T-helper 17 cell (primary cell): ENCODE measurements at places on chromosomes 5 and 9. TPM values are rescaled to one million over a fixed set of nuclear protein-coding genes. Genes with fewer than 3 reads are reported as not detected.

- H3K36me3 ChIP-seq = no peaks in the 10 kb centered on the region
- no peak for DNase-seq
- peaks cover 29% of the 10 kb centered on the region for H3K27me3 ChIP-seq
- no peak overlapping the region for H3K4me3 ChIP-seq
- peaks cover 6% of the 10 kb centered on the region for H3K4me1 ChIP-seq
- H3K27ac ChIP-seq = no peak overlapping the region
These were observed 617.2 kb downstream of the PDE4D start for GRCh38 chr5:59276325-59276675.

DNA sequence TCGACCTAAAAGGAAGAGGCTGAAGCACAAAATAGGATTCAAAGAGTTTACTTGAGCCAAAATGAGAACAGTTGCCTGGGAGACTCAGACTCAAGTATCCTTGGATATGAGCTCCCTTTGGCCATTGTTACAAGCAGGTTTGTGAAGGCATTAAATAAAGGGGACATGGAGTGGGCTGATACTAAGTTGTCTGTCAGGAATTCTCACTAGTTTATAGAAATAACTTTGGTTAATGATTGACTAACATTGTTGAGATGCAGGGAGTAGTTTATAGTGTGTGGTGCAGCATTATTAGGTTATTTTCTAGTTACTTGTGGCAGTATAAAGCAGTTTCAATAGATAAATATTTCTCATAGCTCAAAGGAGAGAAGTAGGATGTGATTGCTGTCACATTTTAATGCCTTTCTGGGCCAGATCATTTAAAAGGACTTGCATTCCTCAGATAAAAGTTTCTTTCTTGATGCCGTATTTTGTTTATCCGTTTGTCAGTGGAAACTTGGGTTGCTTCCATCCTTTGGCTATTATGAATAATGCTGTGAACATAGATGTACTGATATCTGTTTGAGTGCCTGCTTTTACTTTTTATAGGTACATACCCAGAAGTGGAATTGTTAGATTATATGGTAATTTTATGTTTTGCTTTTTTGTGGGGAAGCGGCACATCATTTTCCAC, 9.1 kb downstream of the AP3S1 start:
- no peak for DNase-seq
- H3K27ac ChIP-seq = no peak overlapping the region
- H3K4me3 ChIP-seq = no peak overlapping the region
- peaks cover 24% of the 10 kb centered on the region for H3K4me1 ChIP-seq
- H3K36me3 ChIP-seq = no peaks in the 10 kb centered on the region

- peaks cover 2% of the 10 kb centered on the region for H3K36me3 ChIP-seq
- H3K4me1 ChIP-seq = no peaks in the 10 kb centered on the region
- no peak overlapping the region for H3K4me3 ChIP-seq
- no peak for DNase-seq
- no peak overlapping the region for H3K27ac ChIP-seq
These were observed 100.3 kb downstream of the NSG2 start for GRCh38 chr5:174145821-174146220.

The CAVIN4 gene
- total RNA-seq = 0.13 TPM

The SIT1 gene
- 48.9 TPM for total RNA-seq

The CDH6 gene
- total RNA-seq = not detected

DNA sequence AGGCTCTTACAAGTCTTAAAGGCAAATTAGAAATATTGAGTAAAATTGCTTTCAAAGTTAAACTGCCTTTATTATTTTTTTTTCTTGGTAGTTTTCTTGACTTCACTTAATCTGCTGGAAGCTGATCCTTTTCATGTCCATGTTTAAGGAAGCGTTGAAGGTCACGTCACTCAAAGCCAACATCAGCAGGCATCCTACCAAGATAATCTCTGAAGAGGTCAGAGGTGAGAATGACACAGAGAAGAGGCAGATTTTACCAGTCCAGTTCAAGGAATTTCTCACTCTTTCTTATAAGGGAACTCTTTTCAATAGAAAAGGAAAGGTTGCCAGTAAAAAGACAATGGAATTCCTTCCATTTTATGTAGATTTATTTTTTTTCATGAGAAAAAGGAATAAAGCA, 259.8 kb downstream of the ANXA1 start:
- H3K4me1 ChIP-seq = no peaks in the 10 kb centered on the region
- H3K36me3 ChIP-seq = peaks cover 2% of the 10 kb centered on the region
- no peak for DNase-seq
- H3K27ac ChIP-seq = no peak overlapping the region

The SLC27A6 gene
- total RNA-seq = not detected

DNA sequence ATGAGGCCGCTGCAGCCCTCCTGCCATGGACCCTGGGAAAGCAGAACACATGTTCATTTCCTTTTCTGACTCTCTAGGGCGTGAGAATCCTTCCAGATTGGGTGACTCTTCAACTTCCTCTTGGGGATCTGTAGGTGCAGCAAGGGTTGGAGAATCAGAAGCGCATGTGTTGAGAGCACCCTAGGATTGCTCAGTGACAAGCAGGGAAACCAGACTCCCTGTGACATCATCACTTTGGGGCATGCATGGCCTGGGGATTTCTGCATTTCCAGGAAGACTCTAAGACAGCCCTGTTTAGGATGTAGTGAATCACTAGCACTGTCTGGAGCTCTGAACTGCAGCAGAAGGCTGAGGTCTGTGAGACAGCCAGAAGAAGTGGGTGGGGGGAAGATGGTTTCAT, 15.1 kb upstream of the LCP2 start:
- peaks cover 42% of the 10 kb centered on the region for H3K4me1 ChIP-seq
- DNase-seq = peak; percentile 63
- peak overlapping the region; percentile 92 for H3K27ac ChIP-seq
- H3K27me3 ChIP-seq = no peaks in the 10 kb centered on the region

- H3K36me3 ChIP-seq = peaks cover 8% of the 10 kb centered on the region
- DNase-seq = no peak
- H3K4me3 ChIP-seq = no peak overlapping the region
- H3K27ac ChIP-seq = no peak overlapping the region
- H3K4me1 ChIP-seq = peaks cover 15% of the 10 kb centered on the region
These were observed 7.6 kb downstream of the BARHL1 start for GRCh38 chr9:132590037-132590317.

DNA sequence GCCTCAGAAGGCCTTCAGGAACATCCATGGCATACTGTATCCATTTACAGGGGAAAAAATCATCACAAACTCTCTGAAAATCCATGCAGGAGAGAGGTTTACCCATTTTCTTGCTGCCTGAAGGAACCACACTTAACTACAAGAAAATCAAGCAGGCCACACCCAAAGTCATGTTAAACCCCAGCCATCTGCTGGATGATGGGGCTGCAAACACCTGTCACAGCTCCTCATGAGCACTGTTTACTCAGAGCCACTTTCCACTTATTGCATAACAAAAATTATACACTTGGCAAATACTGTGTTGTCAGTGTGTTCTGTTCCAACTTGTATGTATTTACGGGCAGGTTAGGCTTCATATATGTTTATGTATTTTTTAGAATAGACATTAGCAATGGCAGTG, 35.8 kb downstream of the PPIC start:
- no peaks in the 10 kb centered on the region for H3K4me1 ChIP-seq
- no peak overlapping the region for H3K4me3 ChIP-seq
- DNase-seq = no peak
- H3K36me3 ChIP-seq = peaks cover 11% of the 10 kb centered on the region
- no peak overlapping the region for H3K27ac ChIP-seq
- no peaks in the 10 kb centered on the region for H3K27me3 ChIP-seq
